ENCODE measurements at places on chromosomes 12 and 14. TPM values are rescaled to one million over a fixed set of nuclear protein-coding genes. Genes with fewer than 3 reads are reported as not detected.
A peak's percentile ranks its signal among the peaks of the same experiment; 100 is the strongest.

GRCh38 chr12:80460972-80461371 lies 16.9 kb downstream of the PTPRQ start:
- no peak for DNase-seq

DNA sequence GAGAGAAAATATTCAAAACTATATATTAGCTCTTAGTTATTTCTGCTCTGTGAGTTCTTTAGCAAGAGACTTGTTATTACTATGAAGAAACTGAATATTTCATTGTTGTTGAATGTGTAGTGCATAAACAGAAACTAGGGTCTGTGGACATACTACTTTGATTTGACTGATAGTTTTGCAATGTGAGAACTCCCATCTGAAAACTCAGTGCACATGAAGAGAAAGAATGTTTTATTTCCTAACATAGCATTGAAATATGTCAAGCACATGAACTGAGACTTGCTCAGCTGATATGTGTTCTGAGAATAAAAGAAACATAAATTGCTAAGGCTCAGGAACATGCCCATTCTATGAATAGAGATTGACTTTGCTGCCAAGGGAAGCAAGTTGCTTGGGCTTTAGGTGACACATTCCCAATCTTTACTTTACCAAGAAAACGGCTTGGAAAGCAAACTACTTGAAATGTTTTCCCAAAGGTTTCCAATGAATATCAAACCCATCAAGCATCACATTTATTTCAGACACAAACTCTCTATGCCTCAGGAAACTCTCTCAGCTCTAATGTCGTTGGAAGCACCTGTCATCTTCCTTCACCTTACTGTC lies 290.4 kb downstream of the SLC16A7 start:
- no peak for DNase-seq

GRCh38 chr12:131229426-131230339 lies 276.0 kb downstream of the ADGRD1 start:
- peak; percentile 49 for DNase-seq

GRCh38 chr12:5000204-5000603 lies 43.5 kb upstream of the KCNA5 start:
- DNase-seq: no peak

- no peak for DNase-seq
Observed at GRCh38 chr14:87387806-87388205, 605.2 kb downstream of the GALC start.

DNA sequence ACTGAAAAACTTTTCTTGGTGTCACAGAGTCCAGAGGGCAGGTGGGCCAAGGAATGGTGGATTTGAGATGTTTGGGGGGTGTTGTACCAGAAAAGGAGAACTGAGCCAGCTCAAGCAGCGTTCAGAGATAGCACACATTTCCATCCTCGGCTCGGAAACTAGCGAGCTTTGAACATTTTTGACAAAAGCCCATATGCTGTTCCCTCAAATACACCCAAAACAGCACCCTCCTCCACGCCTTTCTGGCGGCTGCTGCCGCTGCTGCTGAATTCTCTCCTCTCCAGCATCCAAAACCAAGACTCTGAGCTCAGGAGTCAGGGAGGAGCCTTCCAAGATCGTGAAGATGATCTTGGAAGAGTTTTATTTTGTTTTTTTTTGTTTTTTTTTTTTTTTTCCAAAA lies 961 bp downstream of the SRRM4 start:
- DNase-seq: no peak

DNA sequence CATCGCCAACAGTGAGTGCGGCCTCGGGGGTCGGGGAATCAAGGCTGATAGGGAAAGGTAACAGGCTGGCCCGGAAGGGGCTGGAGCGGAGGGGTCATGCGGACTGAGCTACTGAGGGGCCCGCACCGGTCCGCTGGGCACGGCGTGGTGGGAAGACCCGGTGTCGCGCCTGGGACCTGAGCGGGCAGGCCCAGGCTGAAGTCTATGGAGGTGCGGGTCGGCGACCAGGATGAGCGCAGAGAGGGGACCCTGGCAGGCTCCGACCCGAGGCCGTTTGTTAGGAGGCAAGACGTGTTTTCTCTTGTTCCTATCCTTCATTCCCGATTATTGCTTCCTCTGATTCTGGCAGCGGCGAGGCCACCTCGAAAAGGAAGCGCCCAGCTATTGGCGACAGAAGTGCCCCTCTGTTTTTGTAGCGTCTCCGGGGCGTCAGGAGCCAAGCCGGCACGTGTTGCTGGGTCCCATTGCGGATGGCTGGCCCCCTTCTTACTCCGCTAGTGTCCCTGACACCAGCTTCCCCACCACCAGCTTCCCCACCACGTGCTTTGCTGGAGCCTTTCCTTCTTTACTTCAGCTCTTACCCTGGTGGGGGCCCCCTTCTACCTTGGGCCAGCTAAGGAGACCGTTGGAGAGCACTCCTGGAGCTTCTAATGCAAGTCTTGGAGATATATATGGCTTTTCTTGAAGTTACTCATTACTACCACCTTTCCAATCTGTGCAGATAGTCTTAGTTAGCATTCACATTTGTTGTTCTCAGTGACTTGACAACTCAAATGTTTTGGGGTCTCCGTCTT lies 653 bp downstream of the PA2G4 start:
- no peak for DNase-seq

GRCh38 chr14:101017806-101018560 lies 114.5 kb upstream of the RTL1 start:
- DNase-seq: no peak

- DNase-seq: no peak
Observed at GRCh38 chr14:70096866-70097265, 91.9 kb downstream of the SLC8A3 start.

The RASSF9 gene
- total RNA-seq: 8.2 TPM

GRCh38 chr14:104149617-104150135 lies 11.3 kb downstream of the KIF26A start:
- DNase-seq: no peak

GRCh38 chr12:103493199-103493598 lies 2.6 kb downstream of the C12orf42 start:
- DNase-seq: no peak

GRCh38 chr12:12582895-12583303 lies 20.2 kb upstream of the DUSP16 start:
- DNase-seq: no peak

The ORAI1 gene
- 39.5 TPM for total RNA-seq

The C12orf50 gene
- total RNA-seq: 0.12 TPM

DNA sequence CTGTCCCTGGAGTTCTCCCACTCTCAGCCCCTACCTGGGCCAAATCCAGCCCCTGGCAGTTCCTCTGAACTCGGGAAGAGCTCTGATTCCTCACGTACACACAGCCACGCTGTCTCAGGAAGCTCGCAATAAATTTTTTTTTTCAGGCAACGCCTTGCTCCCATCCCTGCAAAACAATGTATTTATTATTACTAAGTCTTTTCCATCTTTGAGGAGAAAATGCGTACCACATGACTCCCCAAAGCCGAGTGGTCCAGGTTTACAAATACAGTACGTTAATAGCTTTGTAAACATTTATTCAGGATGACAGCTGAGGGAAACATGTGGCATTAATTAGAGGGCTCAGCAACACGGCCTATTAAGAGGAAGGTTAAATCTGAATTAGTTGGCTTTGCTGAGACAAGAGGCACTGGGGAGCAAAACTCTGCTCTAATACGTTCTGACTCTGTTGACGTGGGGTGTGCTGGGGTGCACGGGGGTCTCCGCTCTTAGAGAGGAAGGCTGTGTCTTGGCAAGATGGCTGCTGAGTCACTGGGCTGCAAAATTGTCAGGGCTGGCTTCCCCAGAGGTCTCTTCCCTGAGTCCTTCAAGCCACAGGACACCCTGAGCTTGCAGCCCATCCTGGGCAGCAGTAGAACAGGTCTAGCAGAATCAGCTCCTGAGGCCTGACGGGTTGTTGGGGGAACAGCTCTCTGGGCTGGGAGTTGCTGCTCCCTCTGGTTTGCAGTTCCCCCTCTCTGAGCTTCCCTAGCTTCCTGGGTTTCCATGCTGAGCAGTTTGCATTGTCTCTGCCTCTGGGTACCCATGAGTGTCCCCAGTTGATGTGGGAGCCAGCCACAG lies 185.2 kb upstream of the TBX3 start:
- no peak for DNase-seq

DNA sequence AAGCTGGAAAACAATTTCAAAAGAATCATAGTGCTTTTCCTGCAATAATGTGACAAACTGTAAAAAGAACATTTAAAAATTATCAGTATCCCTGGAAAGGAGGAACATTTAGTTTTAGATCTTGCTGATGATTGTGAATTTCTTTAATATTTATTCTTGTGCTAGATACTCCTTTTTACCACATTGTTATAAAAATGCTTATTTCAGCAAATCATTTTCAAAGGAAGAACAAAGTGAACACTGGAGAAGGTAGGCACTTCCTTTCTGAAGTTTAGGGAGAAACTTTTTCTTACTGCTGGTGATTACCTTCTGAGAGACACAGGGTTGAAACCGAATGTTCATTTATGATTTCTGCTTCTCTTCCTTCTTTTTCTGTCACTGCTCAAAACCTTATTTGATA lies 45.1 kb upstream of the C12orf75 start:
- no peak for DNase-seq

GRCh38 chr14:101731187-101732080 lies 30.1 kb upstream of the PPP2R5C start:
- DNase-seq: peak; percentile 55

DNA sequence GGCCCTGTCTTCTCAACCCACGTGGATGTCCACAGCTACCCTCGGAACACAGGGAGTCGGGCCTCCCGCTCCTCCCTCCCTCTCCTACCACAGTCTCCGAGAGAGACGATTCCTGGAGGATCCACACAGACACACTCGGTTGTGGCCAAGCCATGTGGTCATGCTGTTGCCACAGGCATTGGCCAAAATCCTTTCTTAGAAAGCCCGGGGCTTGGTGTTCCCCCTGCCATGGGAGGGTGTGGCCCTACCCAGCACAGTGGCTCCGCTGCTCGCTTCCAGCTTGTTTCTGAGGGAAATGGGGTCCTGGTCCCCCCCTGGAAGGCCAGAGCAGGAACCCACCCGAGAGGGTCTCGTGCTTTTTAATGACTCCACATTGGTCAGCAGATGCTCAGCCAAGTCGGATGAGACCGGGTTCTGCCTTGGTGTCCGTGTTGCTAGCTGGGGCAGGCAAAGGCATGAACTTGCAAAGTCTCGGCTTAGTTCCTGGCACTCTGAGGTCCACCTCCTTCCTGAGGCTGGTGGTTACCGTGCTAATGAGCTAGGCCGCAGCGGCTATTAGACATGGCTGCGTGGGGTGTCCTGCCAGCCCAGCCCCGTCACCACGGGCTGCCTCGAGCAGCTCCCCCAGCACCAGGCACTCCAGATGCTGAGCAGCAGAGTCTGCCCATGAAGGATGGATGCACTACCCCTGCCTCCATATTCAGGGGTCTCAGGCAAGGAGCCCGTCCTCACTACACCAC lies 46.8 kb upstream of the MEG3 start:
- no peak for DNase-seq

The ZNF891 gene
- 1.8 TPM for total RNA-seq

DNA sequence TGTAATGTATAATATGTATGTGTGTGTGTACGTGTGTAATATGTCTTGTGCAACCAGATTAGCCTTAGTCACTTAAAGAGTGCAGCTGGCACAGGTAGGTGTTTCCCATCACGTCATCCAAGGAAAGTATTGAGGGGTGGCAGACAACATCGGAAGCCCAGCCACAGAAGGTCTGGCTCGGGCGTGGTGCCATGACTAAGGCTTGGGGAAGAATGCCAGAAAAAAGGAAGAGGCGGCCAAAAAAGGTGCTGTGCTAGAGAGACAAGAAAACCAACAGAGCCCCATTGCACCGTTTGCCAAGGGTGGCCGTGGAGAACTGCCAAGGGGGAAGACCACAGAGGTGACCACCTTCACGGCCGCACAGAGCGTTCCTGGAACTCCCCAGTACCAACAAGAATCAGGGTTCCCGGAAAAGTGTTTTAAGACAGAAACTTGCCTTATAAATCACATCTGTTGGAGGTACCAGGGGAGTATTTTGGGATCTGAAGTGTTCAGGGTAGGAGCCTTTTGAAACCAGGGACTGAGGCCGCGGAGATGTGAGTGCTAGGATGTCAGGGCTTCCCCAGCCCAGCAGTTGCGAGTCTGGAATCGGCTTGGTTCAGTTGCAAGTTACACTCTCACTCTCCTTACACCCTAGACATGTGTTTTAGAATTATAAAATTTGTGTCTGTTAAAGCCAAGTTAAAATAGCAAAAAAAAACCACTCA lies 131.2 kb upstream of the DYRK2 start:
- no peak for DNase-seq

DNA sequence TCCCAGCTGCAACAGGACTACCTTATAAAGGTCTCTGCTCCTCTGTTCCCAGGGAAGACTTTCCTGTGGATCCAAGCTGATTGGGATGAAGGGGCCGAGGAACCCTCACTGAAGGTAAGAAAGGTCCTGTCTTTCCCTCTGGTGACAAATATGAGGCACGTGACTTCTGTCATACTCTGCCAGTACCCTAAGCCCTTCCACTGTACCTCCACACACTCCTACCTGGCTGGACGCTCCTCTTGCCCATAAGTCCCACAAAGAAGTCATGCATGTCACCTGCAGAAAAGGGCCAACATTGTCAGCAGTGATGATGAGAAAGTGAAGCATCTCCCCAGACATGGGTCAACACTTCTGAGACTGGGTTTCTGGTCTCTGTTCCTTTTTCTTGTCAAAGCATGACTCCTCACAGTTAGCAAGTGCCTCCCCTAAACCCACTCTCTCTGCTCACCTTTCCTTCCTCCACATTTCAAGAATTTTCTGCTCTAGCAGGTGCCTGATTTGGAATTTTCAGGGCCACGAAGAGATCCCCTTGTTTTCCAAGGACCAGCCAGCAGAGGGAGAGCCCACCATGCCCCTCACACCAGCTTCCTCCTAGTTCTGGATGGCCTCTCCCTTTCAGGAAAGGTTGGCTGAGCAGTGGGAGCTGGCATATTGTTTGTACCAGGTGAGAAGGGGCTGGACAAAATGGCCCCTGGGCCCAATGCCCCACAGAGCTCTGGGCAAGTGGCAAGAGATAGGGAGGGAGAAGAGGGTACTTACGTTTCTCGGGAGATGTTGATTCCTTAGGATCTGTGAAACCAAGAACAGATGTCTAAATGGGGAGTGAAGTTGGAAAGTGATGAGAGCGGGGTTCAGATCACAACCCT lies 3.5 kb downstream of the TAC3 start:
- DNase-seq: no peak

GRCh38 chr12:131912518-131913274 lies 16.4 kb upstream of the PUS1 start:
- peak; percentile 63 for DNase-seq

The OLR1 gene
- 52.2 TPM for total RNA-seq

The FOXG1 gene
- not detected for total RNA-seq

- DNase-seq: no peak
Observed at GRCh38 chr12:101040936-101041335, 169.1 kb downstream of the SLC5A8 start.

DNA sequence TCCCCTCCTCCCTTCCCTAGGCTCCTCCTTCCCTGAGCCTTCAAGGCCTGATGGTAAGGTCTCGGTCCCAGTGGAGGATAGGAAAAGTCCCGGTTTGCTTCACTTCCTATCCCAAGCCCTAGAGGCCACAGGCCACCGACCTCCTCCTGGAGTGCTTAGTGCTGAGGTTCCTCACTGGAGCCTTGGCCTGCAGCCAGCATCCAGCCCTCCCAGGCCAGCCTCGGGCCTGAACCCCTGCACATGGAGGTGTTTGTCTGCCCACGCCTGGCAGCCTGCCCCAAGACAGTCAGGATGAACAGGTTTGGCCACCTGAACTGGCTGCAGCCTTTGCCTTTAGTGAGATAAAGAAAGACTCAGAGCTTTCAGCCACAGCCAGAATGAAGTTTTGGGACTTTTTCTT lies 15.8 kb upstream of the KRT7 start:
- peak; percentile 87 for DNase-seq

GRCh38 chr12:31015215-31015614 lies 58.4 kb upstream of the DDX11 start:
- peak; percentile 17 for DNase-seq

Measured in left lung (tissue), 14 donors.